B cell (primary cell): ENCODE measurements at places on chromosomes 3 and 15. TPM values are rescaled to one million over a fixed set of nuclear protein-coding genes. Genes with fewer than 3 reads are reported as not detected.

DNAJC13 gene
- total RNA-seq: 51.1 and 56.0 TPM in 2 replicates

SLC28A1 gene
- total RNA-seq: not detected in 2 replicates

GXYLT2 gene
- not detected in 2 replicates for total RNA-seq

DNA sequence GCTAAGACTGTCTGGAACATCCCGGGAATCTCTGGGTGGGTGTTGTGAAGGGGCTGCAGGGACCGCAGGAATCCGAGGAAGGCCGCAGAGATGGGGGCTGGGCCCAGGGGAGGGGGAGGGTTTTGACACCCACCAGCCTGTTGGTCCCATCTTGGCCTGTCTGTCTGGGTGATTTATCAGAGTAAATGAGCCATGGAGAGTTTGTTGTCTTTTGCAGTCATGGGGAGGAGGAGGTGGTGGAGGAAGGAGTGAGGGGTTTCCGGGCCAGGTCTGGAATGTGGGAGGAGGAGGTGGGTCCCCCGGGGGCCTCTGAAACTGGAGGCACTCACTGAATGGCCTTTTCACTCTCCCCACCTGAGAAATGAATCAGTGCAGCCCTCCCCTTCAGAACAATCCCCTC, 11.5 kb downstream of the SEMA3F start:
- no peaks in the 10 kb centered on the region for H3K27me3 ChIP-seq
- no peaks in the 10 kb centered on the region for H3K4me1 ChIP-seq
- H3K4me3 ChIP-seq: no peak overlapping the region
- H3K36me3 ChIP-seq: no peaks in the 10 kb centered on the region
- DNase-seq: no peak
- H3K27ac ChIP-seq: no peak overlapping the region

SKOR1 gene
- total RNA-seq: 0.32 and 0.67 TPM in 2 replicates
